Neural crest cell (in vitro differentiated cells): ENCODE measurements at places on chromosomes 5 and 9.

DNA sequence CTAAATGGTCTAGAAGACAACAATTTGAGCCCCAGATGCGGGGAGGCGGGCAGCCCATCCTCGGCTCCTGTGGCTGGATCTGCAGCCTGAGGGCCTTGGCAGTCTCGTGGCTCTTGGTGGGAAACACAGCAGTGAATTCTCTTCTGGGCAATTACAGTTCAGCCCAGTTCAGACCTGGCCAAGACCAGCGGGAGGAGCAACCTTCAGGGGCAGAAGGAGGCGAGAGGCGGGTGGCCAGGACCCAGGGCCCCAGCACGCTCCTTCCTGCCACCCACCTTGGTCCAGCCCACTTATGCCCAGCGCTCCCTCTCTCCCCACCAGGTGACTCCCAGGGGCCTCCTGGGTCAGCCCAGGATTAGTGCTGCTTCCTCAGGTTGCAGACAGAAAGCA lies 7.8 kb downstream of the MYMK start:
- DNase-seq: no peak

- DNase-seq: no peak
These were observed 114.9 kb downstream of the TLE1 start for GRCh38 chr9:81574405-81574804.

GRCh38 chr5:136285096-136285855 lies 80.1 kb downstream of the TRPC7 start:
- no peak for DNase-seq

- no peak for DNase-seq
These were observed 111.1 kb downstream of the WNK2 start for GRCh38 chr9:93295031-93295430.

GRCh38 chr9:132451276-132451675 lies 41.3 kb downstream of the CFAP77 start:
- DNase-seq: no peak

GRCh38 chr9:34452568-34452967 lies 5.8 kb downstream of the FAM219A start:
- DNase-seq: no peak

DNA sequence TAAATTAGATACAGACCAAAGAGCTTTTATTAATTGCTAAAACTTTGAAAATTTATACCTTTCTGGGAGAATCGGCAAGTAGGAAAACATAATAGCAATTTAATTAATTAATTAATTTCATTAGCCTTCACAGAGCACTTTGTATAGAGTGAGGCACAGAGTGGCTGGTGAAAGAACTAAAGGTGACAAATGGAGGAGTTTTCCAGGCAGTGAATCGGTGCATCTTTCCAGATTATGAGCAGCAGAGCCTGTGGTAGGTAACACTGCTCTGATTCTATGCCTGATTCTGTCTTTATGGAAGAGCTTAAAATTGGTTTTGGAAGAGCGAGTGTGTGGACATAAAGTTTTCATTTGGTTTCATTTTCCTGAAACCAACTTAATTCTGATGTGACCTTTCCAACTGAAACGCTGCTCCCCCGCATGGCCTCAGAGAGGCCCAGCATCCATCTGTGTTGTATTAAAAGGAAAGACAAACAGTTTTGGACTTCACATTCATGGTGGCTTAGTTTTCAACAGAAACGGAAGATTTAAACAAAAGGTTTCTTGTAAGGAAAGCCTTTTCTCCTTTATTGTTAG lies 188.9 kb upstream of the RPS23 start:
- no peak for DNase-seq

DNA sequence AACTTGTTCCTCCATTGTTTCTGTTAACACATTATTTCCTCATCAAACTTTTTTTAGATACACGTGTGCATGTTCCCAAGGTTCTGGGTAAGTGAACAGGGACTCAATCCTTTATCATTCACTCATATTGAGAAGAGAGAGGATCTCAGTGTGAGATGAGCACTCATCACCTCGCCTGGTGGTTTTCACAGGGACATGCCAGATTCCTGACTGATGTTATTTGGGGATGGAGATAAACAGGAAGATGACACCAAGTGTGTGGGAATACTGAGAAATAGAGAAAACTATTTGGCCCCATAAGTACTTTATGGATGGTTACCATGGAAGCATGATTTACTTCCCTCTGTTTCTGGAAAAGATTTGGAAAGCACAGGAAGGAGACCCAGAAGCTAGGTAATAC lies 533.3 kb upstream of the DMAC1 start:
- no peak for DNase-seq

DNA sequence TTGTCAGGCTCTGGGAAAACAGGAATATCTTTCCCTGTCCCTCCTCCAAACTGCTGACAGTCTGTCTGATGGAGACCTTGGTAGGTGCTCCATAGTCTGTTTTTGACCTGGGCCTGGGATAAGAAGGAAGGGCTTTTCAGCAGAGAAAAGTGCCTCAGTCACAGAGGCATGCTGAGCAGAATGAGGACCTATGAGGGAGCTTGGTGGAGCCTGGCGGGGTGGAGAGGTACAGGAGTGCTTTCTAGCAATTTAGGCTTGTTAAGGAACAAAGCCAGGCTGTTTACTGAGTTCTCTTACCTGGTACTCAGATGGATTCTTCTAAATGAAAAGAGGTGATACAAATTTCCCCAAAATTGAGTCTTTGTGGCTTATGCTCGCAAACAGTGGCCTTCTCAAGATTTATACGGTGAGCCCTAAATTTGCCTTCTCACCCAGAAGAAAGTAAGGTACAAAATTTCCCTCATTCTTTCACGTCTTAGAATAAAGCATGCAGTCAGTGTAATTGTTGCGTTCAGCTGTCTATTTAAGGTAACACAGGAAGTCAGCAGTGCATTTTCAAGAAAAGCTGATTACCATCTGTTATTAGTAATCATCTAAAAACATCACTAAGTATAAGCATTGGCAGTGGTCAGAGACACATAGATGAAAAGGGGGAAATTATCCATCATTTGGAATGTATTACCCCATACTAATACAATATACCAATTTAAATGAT lies 28.6 kb upstream of the IL13 start:
- DNase-seq: no peak

- no peak for DNase-seq
These were observed 29.8 kb downstream of the TARS1 start for GRCh38 chr5:33470544-33470943.

- DNase-seq: no peak
These were observed 14.0 kb upstream of the CHD1 start for GRCh38 chr5:98942847-98943246.

GRCh38 chr9:137461663-137462395 lies 2.7 kb upstream of the NSMF start:
- DNase-seq: peak; percentile 71

DNA sequence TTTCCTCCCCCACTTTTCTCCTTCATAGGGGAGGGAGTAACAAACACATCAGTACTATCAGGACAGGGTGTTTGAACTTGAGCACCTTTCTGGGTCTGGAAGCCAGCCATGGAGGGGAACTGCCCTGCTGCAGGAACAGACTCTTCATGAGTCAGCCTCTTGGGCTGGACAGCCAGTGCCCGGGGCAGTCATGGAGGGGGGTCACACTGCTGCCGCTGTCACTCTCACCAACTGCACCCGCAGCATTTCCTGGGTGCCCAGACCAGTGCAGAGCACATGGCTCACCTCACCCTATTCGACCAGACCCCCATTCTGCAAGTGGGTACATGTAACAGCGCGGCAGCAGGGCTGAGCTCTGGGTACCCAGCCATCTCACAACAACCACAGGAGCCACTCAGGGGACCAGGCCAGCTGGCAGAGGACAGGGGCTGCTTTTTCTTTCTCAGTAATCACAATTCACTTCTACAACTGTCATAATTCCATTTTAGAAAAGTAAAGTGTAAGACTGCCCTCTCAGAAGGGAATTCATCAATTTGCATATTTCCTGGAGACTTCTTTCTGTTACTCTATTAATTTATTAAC lies 118.4 kb downstream of the CTNND2 start:
- DNase-seq: no peak

- DNase-seq: no peak
These were observed 146.5 kb downstream of the PPP2R2B start for GRCh38 chr5:146731909-146732659.

DNA sequence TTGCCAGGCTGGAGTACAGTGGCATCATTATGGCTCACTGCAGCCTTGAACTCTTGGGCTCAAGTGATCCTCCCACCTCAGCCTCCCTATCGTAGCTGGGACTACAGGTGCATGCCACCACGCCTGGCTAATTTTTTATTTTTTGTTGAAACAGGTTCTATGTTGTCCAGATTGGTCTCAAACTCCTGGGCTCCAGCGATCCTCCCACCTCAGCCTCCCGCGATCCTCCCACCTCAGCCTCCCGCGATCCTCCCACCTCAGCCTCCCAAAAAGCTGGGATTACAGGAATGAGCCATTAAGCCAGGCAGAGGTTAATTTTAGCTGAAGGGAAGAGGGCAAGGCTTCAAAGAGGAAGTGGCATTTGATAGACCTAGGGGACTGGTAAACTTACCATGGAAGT lies 32.8 kb upstream of the CCNB1 start:
- no peak for DNase-seq

DNA sequence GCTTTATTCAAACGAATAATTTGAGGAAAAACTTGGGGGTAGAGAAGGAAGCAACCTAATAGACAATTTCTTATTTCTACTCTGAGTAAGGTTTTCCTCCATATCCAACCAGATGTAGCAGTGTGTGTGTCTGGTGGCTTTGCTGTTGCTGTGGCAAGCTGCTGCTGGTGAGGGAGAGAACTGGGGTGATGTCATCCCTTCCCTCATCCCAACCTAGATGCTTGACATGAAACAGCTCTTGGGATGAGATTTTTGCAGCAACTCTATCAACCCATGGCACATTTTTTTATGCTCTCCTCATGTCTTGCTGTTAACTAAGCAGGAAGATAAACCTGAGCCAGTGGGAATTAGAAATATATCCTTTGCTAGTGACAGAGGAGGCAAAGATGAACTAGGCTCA lies 135.8 kb downstream of the PCSK1 start:
- DNase-seq: no peak

GRCh38 chr9:16131264-16131663 lies 578.4 kb downstream of the CCDC171 start:
- DNase-seq: no peak

GRCh38 chr9:111604054-111604615 lies 4.7 kb upstream of the PTGR1 start:
- DNase-seq: no peak

- DNase-seq: no peak
These were observed 4.1 kb upstream of the MCCC2 start for GRCh38 chr5:71582945-71583584.

DNA sequence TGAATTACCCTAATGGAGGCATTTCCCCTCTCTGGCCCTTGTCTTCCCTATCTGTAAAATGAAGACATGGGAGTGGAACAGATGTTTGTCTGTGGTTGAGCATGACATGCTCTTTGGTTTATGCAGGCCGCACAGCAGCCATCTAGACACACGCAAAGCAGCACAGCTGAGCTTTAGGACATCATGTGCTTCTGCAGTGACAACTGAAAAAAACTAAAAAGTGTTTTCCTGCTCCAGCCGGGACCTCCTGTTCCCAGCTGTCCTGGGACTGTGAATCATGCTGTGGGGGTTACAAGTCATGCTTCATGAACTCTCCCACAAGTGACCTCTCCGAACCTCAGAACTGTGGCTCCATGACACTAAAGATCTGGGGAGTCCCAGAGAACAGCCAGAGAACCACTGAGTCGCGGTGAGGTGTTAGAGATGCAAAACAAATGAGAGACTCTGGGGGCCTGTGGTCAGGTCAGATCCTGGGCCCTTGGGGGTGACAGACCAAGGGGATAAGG lies 1.7 kb downstream of the SMIM3 start:
- no peak for DNase-seq

DNA sequence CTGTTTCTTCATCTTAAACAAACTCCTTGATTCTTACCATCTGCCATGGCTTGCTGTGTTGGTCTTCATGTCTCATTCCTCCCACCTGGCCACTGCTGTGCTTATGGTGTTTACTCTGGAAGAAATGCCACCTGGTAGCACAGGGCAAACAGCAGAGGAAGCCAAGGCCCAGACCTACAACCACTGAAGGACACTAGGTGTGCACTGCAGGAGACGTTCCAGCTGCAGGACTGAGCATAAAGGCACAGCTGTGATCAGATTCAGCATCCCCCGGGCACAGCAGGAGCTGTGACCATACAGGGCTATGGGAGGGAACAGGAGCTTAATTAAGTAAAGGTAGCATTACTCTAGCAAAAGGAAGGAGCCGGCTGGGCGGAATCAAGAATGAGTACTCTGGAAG lies 12.6 kb upstream of the GNAQ start:
- DNase-seq: no peak

DNA sequence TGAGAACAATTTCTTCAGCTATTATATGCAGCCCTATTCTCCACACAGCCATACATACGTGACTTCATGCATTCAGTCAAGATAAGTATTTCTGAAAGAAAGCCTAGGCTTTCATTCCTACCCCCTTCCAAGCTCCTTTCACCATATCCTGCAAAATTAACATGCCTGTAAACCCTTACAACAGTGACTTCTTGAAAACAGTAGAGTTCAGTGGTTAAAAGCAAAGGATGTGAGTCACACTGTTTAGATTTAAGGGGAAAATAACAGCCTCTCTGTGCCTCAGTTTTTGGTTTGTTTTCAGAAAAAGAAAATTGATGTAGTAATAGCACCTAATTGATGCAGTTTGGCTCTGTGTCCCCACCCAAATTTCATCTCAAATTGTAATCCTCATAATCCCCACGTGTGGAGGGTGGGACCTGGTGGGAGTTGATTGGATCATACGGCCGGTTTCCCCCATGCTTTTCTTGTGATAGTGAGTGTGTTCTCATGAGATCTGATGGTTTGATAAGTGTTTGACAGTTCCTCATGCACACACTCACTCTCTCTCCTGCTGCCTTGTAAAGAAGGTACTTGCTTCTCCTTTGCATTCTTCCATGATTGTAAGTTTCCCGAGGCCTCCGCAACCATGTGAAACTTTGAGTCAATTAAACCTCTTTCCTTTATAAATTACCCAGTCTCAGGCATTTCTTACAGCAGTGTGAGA lies 264.8 kb downstream of the CETN3 start:
- DNase-seq: no peak

DNA sequence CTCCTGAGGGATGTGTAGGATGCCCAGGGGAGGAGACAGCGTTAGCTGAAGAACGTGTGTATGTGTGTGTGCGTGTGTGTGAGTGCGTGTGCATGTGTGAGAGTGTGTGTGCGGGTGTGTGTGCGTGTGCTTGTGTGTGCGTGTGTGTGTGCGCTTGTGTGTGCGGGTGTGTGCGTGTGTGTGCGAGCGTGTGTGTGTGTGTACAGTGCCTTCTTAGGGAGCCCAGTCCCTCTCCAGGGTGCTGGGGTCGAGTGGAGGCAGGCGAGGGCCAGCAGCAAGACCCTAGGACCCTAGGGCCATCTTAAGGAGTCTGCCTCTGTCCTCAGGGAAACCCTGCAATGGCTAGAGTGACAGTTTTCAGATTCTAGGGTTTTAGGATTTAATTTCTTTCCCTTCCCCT lies 26.0 kb upstream of the STXBP1 start:
- DNase-seq: no peak

GRCh38 chr9:110389148-110389750 lies 51.6 kb upstream of the TXNDC8 start:
- no peak for DNase-seq
